ENCODE measurements at places on chromosomes 7 and 10.

- DNase-seq: no peak
Observed at GRCh38 chr10:30587522-30588031, 42.0 kb downstream of the LYZL2 start.

DNA sequence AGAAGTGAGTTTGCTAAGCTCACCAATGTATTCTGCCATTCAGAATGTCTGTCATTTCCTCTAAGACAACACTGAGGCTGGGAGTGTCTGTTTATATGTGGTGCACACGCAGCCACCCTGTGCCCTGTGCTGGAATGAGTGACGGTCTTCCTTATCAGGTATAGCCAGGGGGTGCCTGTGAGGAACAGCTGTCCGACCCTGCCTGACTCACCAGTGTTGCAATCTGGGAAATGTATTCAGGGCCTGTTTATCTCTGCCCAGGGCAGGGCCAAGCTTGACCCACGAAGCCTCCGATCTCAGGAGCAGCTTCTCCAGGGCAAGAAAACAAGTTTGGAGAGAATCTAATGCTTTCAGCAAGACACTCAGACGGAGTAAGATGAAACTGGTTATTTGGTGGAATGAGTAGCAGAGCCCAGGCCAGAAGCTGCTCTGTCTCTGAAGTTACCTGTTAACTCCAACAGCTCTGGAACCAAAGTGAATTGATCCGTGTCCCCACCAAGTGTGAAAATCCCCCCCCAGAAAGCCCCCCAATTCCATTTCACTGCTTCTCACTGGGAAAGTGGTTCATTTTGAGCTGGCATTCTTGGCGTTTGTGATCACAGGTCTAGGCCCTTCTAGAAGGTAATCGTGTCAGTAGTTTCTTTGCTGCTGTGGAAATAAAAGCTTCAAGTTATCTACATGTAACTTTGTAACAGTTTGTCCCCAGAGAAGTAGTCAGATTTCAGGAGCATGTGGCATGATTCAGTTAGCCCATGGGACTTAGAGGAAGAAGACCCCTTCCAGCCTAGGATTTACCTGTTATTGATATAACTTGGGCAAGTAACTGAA, 6.1 kb upstream of the UBE2H start:
- no peak for DNase-seq

GRCh38 chr7:155993420-155994278, 181.4 kb upstream of the SHH start:
- DNase-seq: no peak

- DNase-seq: no peak
Observed at GRCh38 chr10:95382174-95382573, 91.4 kb upstream of the PDLIM1 start.

GRCh38 chr7:15099074-15099473, 196.5 kb upstream of the DGKB start:
- no peak for DNase-seq

DNA sequence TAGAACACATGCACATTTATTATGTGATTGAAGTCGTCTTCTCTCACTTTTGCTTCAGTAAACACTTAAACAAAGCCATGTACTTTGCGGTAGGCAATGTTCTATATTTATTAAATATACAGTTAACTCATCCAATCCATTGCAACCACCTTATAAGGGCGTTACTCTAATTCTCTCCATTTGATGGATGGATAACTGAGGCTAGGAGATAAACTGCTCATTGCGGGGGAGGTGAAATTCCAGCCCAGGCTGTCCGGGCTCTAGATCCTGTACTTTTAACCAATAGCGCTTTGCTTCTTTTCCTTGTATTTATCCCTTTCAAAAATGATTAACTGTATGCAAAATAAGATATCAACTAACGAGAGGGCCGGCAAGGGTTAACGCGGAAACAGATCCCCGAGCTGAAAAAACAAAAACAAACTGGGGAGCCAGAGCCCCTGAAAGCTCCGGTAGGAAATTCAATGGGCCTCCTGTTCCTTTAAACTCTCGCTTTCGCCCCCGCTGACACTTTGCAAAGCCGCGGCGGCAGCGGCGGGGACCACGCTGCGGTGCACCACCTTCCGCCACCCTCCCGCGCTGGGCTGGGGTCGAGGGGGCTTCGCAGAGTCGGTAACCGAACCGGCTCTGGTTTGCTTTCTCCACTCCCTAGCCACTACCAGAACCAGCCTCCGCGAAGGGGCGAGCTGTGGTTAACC, 1.0 kb upstream of the PLXDC2 start:
- no peak for DNase-seq

- no peak for DNase-seq
Observed at GRCh38 chr10:18278181-18278580, 138.0 kb downstream of the CACNB2 start.

- no peak for DNase-seq
Observed at GRCh38 chr7:147235645-147236382, 1119.2 kb downstream of the CNTNAP2 start.

- DNase-seq: no peak
Observed at GRCh38 chr10:26508016-26508415, 69.9 kb downstream of the APBB1IP start.

GRCh38 chr10:110395350-110396283, 90.9 kb upstream of the SMNDC1 start:
- DNase-seq: no peak

DNA sequence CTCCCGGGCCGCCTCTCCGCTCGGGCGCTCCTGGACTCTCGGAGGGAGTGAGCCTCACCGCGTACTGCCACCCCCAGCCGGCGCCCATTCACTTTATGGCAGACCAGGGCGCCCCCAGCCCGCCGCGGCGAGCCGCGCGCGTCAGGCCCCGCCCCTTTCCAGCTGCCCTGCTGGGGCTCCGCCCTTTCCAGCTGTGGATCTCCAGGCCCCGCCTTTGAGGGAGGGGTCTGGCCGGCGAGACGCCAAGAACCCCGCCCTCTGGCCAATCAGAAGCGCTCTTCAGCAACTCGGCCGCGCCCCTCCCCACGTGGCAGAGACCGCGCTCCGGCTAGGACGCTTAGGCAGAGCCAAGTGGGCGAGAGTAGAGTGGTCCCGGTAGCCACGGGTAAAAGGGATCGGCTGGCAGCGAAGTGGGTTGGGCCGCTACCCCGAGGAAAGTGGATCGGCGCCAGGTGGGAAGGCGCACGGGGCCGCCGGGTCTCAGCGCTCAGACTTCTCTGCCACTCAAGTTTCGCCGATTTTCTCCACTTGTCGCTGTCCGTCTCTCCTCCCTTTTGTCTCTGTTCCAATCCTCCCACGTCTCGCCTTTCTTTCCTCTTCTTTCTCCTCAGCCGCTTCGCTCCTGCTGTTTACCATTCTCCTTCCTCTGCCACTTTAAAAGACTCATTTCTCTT, at the start of gene PITX3:
TSS of gene PITX3 (minus strand) at position 69 of the 674 bp plus-strand sequence. CDS start 9,432 bp downstream, outside the sequence.
- no peak for DNase-seq

GRCh38 chr7:136807598-136807997, 60.9 kb upstream of the CHRM2 start:
- DNase-seq: no peak

- DNase-seq: no peak
Observed at GRCh38 chr7:40793132-40793531, 658.3 kb downstream of the SUGCT start.

GRCh38 chr7:94655848-94656657, at the start of gene SGCE:
SGCE (minus strand) TSS chr7:94656133; CDS start chr7:94656098, 35 bp downstream.
- peak; percentile 22 for DNase-seq

GRCh38 chr7:26343320-26343832, 51.7 kb downstream of the SNX10 start:
- DNase-seq: no peak

DNA sequence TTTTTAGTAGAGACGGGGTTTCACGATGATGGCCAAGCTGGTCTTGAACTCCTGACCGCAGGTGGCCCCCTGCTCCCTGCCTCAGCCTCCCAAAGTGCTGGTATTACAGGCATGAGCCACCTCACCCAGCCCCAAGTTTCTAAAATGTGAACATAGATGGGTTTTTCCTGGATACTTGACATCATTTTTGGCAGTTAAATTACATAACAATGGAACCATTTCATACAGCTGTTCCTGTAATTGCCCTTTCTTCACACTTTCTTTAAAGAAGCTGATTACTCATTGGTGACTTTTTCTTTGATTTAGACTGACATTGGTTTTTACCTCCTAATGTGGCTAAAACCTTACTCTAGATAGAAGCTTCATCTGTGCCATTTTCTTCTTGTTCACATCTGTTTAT, 5.9 kb downstream of the ZKSCAN1 start:
- no peak for DNase-seq

DNA sequence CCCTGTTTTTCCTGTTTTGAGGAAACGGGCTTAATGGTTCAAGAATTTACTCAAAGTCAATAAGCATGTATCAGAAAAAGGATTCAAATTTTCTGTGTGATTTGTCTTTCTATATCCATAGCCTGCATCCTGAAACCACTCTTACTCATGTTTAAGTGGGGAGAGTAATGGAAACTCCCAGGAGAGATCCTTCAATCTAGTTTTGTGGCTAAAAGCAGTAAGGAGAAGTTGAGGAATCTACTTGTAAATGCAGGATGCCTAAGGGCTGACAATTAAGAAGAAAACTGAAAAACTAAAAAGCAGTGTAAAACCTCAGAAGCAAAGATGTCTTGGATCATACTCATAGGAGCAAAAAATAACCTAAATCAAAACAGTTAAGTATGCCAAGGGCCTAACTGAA, 68.1 kb upstream of the GRID1 start:
- DNase-seq: no peak

DNA sequence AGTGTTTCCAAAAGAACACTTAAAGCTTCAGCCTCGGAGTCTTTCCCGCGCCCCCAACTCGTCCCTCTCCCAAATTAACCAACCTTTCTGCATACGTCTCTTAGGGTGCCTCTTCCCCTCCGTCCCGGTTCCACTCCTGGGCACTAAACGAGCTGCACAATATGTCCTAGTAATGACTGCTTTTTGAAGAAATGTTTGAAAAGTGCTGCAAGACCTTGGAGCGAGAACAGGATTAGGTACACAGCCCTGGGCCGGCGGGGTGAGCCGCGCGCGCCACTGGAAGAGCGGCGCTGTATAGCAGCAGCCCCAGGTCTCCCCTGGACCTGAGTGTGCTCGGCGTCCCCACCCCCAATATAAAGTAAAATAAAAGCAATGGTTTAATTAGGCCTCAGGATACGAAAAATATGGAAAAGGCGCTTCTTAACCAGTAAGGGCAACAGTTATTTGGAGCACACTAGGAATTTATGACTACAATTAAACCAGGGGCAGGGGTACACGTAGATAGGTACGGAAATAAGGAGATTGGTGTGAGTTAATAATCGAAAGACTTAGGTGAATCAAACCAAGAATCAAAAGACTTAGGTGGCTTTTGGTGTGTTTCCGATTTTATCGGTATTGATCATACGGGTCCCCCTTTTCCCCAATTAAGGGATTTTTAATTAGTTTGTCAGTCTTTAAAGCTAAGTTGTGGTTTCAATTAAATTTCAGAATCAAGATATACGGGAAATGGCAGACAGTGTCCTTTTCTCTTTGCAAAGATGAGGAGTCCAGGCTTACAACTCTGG, 1.9 kb downstream of the TET1 start:
- DNase-seq: no peak

DNA sequence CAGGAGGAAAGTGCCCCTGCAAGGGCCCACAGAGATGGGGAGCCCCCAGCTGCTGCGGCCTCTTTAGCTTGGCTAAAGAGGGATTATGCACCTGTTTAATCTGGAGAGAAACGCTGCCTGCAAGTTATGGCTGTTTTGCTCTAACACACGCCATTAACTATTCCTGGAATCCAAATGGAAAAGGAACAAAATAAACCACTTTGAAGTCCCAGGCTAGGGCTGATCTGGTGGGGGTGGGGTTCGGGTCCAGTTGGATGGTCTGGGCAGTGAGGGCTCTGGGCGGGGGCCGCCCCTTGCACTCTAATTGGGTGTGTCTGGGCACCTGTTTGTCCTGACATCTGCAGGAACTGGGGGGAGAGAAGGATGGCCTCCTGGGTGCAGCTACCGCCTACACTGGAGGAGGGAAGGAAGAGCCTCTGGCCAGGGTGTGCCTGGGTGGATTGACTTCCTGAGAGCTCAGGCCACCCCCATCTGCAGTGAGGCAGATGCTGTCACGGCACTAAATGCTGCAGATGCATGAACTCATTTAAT, 300.6 kb downstream of the ZEB1 start:
- DNase-seq: no peak

DNA sequence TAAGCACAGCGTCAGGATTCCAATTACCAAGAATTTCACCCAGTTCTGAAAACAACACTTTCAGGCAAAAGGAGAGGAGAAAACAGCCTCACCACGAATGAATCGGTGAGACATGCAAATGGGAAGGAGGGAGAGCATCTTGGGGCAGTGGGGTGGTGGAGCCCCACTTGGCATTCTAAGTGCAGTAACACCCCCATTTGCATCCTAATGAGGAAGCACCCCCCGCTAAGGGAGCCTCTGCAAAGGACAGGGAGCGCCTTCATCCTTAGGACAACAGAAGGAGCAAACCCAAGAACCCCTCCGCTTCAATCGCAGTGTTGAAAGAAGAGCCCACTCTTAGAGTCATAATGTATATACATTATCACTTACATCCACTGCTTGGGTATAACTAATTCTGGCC, 46.8 kb downstream of the NRAP start:
- no peak for DNase-seq

DNA sequence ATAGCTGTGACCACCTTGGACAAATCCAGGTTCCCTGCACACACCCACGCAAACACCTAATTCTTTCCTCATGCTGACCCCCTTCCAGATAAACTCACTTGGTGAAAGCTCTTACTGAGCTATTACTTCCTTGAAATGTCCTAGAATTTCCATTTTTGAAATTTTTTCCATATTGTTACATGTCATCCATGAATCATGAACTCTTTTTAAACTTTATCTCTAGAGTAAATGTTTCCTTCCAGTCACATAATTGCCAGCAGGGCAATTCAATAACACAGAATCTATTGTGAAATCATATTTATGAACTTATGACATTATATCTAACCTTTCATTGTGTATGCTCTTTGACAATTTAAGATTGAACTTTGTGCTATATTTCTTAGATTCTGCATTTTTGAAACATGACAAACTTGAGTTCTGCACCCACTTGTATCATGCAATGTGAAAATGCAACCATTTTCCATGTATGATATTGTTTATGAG, 26.8 kb upstream of the FGL2 start:
- no peak for DNase-seq

- DNase-seq: no peak
Observed at GRCh38 chr10:70925377-70926225, 37.2 kb upstream of the PCBD1 start.

- peak; percentile 12 for DNase-seq
Observed at GRCh38 chr7:106176414-106177299, 64.5 kb upstream of the SYPL1 start.

DNA sequence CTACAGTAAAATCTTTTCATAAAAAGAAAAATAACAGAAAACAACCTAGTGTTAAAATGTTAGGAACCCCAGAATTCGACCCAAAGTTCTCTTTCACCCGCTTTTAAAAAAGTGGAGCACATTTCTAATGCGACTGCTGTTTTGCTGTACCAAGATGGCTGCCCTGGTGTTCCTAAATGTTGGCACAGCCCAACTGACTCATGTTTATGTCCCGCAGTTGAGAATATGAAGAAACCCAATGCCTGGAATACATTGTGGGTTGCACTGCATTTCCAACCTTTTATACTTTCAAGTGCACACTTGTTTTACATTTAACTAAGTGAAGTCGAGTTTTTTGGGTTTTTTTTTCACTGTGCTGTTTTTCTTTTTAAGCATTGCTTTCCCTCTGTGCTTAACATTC, 944 bp downstream of the STEAP1B start:
- no peak for DNase-seq

All from HS-27A (cell line).